ENCODE measurements at places on chromosomes 16 and 17.
A peak's percentile ranks its signal among the peaks of the same experiment; 100 is the strongest.

GRCh38 chr16:57661936-57662906 lies 5.9 kb upstream of the ADGRG3 start:
- DNase-seq = no peak

DNA sequence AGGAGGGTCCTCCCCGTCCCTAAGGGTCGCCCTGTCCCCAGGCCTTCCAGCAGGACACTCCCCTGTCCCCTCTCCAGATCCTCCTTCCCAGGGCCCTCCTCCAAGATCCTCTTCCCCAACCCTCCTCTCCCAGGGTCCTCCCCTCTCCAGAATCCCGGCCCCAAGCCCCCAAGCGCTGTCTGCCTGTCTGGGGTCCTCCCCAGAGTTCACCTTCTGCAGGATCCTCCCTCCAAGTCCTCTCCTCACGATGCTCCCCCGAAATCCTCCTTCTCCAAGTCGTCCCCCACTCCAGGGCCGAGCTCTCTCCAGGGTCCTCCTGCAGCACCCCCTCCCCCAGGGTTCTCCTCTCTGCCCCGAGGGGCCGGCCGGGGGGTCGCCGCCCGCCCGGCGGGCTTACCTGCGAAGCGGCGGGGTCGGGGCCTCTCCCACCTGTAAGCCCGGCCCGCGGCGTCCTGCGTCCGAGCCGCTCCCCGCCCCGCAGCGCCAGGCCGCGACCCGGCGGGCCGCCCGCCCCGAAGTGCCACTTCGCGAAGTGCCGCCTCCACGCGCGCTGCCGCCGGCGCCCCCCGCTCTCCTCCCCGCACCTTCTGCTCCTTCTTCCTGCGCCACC lies 678 bp upstream of the BAIAP2 start:
- DNase-seq = no peak

DNA sequence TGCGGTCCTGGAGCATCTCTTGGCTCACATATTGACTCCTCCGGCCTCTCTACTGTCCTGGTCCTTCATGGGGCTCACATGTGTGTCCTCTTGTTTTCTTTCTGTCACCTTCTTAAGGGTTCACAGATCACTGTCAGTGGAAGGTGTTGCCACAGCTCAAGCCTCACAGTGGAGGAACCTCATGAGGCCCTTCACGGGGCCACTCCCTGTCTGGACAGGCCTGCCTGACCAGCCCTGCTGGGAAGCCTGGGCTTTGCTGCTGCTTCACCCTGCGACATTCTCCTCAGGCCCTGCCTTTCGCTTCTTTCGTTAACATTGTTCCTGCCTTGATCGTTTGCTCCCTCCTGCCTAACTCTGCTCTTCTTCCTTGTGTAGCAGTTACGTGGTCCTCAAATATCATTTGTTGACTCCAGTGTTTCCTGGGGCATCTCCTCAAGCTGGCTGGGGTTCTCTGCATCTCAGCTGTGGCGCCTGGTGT lies 55.9 kb downstream of the WDR45B start:
- no peak for DNase-seq

GRCh38 chr16:2086106-2086742 lies 38.4 kb downstream of the TSC2 start:
- no peak for DNase-seq

GRCh38 chr17:60506312-60506711 lies 19.7 kb downstream of the APPBP2 start:
- DNase-seq = no peak

DNA sequence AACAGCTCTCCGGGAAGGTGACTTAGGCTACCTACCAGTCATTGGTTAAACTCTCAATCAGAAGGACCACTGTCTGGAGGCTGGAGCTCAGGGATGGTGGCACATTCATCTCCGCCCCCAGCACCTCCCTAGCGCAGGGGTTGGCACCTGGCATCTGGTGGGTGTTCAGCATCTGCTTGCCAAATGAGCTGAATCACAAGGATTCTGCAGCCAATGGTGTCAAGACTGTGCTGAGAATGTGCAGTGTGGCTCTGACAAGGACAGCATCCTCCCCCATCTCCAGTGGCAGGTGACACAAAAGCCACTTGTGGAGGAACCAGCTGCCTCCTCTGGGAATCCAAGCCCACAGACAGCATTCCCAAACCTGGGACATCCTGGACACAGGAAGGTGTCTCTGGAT lies 35.2 kb downstream of the PLXDC1 start:
- DNase-seq = no peak

DNA sequence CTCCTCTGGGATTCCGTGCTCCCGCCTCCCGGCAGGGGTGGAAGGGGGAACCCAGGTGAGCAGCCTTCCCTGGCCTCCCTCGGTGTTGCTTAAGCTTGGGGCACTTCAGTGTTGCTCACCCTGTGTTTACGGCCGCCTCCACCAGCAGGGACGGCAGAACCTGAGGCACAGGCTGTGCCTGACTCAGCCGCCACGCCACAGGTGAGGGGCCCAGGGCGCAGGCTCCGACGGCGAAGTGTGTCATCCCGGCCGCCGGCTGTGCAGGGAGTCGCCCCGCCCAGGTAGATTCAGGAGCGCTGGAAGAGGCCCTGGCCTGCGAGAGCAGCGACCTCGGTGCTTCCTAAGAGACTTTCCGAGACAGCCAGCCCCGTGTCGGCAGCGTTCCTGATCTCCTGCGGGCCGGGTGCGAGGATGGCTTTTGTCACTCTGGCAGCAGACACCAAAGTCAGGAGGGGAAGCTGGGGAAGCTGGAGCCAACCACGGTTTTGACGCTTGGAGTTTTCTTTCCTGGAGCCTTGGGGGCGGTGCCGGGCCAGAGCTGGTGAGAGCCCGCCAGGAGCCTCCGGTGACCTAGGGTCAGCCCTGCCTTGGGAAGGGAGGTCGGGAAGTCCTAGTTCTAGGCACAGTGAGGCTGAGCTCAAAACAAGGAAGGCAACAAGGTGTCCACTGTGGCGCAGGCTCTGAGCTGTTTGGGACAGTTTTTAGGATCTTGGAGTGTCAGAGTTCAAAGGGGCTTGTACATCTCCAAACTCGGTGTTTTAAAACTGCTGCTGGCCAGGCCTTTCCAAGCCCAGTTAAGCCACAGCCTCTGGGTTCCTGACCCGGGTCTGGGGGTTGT lies 2.1 kb downstream of the GSE1 start:
- peak; percentile 66 for DNase-seq

DNA sequence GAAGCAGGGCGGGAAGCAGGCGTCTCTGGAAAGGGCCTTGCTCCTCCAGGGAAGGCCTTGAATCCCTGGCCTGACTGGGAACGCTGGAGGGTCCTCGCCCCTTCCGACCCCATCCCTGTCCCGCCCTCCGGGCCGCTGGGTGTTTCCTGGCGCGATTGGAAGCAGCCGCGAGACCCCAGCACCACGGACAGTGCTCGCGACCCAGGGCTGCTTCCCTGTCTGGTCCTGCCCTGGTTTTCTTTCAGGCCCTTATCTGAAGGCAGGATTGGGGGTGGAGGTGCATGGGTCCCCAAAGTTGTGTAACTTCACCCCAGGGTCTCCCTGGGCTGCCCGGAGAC lies 2.1 kb downstream of the MGAT5B start:
- DNase-seq = no peak

DNA sequence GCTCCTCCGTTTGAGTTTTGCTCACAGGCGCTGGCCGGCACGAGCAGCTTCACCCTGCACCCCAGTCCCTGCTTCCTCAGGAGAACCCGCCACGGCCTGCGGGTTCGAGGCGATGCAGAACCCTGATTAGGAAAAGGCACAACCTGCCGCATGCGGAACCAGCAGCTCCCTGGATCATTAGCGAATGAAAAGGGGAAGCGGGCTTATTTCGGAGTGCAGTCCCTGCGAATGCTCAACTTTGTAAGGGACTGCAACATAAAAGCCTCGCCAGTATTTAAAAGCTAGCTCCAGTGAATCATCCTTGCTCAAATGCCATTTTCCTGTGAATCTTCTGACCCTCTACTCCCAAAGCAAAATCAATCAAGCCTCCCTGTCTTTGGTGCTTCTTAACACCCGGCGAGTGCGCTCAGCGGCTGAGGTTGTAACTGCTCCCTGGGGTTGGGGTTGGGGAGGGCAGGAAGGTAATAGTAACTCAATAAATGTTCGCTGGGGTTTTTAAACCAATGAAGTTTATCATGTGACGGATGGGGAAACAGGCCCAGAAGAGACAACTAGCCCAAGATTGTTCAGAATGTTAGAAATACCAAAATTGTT lies 678 bp upstream of the AKAP10 start:
- peak; percentile 34 for DNase-seq

DNA sequence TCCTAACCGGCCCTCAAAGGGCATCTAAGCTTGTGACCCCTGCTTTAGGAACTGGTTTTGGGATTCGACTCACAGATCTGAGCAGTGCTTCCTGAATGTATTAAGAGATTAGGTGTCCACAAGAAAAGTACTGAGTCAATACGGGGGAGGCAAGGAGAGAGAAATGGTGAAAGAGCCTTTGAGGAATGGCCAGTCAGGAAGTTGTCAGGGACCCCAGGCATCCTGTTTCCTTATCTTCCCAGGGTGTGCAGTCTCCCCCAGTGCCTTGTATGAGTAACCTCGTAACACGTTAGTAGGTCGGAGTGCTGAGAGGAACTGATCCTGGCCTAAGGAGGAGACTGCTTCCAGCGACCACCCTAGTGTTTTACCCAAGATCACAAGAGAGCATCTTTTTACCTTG lies 16.4 kb upstream of the TMED6 start:
- no peak for DNase-seq

DNA sequence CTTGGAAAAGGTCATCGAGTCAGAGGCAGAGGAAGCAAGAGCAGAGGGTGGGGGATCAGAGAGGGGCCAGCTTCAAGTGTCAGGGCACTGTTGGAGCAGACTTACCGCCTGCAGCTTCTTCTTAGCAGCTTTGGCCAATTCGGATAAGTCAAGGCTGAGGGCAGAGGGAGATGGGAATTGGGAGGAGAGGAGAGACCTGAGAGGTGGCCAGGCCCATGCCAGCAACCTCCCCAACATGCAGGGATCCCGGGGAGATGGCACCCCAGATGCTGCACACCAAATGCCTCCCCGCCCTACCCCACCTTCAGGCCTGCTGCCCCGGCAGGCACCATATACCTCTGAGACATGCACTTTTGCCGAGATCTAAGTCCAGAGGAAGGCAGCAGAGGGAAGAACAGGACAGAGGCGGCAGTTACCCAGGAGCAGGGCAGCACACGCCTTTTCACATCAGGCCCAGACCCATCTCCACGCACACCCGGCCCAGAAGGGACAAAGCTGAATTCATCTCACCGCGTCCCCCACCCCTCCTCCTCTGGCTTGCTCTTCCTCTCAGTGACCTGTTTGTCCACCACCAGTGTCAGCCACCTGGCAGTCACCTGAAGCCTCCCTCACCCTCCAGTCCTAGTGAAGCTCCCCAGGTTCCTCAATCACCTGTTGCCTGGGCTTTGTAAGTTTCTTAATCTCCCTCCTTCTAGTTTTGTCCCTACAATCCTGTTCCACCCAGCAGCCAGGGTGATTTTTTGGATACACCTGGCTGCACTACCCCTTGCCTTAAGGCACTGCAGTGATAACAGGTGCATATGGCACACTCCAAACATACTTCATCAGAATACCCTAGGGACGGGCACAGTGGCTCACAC lies 10.4 kb downstream of the TP53I13 start:
- DNase-seq = no peak

DNA sequence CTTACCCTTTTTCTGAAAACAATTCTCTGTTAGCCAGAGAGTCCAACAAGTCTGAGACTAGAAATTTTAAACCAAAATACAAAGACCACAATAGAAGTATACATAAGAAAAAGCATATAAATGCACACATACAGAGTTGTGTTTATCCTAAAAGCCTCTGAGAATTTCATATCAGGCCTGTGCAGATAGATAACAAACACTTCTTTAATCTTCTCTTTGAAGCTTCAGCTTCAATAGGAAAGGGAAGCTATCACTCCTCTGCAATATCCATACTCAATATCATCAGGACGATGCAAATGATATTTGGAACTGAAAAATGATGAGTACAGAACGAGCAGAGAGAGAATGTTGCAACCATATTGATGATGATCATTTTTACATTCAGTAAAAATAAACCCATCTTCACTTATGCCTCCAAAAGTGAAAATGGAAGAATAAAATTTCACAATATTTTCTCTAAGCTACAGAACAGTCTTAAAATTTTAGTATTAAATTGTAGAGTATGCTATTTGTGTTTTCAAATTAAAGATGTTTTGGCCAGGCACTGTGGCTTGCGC lies 61.6 kb downstream of the SKAP1 start:
- no peak for DNase-seq

GRCh38 chr17:5131146-5131715 lies 15.4 kb downstream of the USP6 start:
- no peak for DNase-seq

DNA sequence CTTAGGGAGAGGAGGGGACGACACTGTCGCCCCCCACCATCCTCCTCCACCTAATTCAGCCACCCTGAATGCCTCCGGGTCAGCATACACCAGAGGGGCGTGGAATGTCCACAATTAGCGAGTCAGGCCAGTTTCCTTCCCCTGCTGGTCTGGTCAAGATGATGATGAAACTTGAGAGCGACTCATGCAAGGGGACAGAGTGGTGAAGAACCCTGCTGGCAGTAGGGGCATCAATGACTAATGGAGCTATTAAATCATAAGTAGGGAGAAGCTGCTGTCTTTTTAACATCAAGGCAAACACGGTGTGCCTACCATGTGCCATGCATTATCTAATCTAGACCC lies 7.2 kb downstream of the SPACA3 start:
- DNase-seq = no peak

- no peak for DNase-seq
Observed at GRCh38 chr17:1480747-1481465, 11.6 kb downstream of the MYO1C start.

DNA sequence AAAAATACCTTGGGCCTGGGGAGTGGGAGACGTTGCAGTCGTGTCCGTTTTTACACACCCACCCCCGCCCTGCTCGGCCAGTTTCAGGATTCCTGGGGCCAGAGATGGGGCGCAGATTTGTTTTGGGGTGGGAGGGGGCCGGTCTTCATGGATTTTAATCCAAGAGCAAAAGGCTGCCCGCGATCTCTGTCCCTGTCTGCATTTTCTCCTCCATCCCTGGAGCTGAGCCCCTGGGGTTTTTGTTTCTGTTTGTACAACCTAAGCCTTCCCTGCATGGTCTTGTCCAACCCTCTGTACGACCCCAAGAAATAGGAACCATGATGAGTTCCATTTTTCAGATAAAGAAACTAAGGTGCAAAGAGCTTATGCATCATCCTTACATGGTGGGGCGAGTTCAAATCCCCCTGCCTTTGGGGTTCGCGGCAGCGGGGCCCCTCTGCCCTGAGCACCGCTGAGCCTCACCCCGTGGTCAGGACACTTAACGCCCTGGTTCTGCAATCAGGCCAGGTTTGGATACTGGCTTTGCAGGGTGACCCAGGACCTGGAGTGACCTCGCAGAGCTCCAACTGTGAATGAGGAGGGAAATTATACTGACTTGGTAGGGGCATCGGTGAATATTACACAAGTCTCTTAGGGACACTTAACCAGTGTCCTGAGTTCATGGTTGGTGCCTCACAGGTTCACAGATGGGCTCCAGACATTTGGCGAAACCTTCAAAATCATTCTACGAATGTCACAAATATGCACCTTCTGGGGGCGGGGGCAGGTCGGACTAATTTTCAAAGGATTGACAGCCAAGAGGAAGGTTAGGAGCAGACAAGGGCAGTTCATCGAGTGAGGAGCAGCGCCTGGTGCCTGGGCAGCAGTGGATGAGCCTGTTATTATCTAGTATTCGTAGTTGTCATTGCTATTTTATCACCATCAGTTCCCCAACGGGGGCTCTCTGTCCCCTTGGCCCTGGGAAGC lies 4.1 kb upstream of the FOXF1 start:
- no peak for DNase-seq

GRCh38 chr17:73139296-73139695 lies 25.5 kb upstream of the SSTR2 start:
- DNase-seq = no peak

- no peak for DNase-seq
Observed at GRCh38 chr16:75550211-75550662, 5.8 kb downstream of the TMEM231 start.
